ENCODE measurements at places on chromosomes 12 and 14.

DNA sequence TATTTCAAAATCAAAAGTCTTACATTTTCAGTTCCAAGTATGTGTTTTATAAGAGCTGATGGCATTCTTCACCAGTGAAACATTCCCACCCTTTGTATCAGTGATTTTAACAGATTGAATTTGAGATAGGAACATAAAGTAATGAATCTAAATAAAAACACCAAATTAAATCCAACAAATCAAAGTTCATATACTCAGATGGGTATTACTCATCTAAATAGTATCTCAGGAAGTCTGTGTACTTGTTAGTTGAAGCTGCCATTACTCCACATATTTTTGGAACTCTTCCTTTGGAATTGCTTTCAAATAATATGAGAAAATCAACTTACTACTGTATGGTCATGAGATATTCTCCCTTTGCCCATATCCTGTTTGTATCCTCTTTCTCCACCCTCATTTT is 89.1 kb downstream of the MIA2 start:
- DNase-seq, result no peak

GRCh38 chr14:31568161-31568560 is 7.0 kb downstream of the NUBPL start:
- DNase-seq, result no peak

DNA sequence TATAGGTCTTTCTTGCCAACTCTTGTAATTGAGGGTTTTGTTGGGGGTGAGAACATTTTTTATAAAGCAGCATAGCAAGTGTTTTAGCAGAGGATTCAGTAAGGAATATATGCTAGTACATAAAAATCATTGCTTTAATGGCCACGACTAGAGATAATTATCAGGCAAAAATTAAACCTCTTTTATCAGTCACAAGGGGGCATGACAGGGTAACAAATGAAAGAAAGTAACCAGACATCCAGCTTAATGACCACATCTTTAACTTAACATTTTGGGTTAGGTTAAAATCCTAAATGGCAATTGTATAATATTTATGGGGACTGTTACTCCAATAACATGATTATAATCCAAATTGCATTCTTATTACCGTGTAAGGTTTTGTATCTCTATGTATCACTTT is 119.6 kb downstream of the LRRIQ1 start:
- DNase-seq, result no peak

DNA sequence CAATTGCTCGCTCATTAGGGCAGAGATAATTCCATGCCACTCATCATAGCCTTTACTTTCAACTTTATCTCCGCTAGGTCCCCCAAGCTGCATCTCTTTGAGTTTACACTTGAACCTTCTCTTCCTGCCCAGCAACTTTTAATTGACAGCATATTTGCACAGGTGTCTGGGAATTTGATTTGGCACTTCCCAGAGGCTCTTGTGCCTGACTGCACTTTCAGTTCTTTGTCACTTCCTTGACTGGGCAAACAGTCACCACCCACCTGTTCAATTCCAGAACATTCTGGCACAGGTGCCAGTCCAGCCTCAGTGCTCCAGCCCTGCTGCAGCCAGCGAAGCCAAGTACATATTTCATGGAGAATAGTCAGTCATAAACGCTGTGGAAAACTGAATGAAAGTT is 110.1 kb upstream of the LRIG3 start:
- DNase-seq, result no peak

DNA sequence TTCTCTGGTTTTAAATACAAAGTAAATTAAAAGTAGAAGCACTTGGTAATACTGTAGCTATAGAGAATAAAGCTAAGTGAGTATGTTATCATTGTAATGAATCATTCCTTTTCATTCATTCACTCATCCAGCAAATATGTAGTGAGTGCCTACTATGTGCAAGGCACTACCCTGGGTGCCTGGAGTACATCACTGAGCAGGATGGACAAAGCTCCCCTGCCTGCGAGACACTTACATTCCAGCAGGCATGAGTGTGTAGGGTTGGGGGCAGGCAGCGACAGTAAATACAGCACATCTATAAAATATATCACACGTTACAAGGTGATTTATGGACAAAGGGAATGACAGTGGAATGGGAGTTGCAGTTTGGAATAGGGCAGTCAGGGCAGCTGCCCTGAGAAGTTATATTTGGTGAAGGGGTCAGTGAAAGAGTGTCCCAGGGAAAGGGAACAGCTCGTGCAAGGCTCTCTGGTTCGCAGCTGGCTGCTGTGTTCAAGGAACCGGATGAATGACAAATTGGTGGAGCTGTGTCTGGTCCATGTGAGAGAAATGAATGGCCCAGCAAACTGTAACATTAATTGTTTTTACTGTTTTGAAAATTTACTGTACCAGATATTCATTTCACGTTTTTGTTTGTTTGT is 159.6 kb downstream of the CRADD start:
- DNase-seq, result no peak

DNA sequence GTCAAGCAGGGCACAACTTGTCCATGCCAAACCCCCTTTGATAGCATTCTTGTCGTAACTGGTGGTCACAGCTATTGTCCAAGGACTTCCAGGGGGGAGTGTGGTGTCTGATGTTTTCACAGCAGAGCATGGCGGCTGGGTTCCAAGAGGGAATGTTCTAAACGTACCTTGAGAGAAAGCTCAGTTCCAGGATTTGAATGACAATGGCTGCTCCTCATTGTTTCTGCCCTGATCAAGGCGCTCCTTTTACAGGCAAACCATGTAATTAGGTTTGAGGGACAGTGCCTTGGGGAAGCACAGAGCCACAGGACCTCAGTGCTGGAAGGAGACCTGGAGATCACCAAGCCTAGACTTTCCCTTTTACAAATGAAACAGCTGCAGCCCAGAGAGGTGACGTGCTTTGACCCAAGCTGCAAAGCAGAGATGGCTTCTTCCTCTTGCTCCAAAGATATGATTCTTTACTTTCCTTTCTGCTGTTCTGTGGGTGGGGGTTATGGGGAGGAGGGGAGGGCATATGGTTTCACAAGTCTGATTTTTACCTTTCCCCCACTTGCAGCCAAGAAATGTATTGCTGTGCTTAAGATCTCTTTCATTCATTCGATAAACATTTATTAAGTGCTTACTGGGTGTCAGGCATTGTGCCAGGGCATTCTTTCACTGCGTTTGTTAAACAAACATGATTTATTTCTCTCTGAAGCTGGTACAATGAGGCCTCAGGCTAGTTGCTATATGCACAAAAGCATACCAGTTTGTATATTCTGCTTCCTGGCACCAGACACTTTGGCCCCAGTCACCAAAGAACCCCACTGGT is 172.8 kb downstream of the KTN1 start:
- no peak for DNase-seq

DNA sequence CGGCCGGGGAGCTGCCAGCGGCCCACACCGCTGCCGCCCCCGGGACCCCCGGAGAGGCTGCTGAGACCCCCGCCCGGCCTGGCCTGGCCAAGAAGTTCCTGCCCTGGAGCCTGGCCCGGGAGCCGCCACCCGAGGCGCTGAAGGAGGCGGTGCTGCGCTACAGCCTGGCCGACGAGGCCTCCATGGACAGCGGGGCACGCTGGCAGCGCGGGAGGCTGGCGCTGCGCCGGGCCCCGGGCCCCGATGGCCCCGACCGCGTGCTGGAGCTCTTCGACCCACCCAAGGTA is 12.8 kb downstream of the SH2B3 start:
- no peak for DNase-seq

DNA sequence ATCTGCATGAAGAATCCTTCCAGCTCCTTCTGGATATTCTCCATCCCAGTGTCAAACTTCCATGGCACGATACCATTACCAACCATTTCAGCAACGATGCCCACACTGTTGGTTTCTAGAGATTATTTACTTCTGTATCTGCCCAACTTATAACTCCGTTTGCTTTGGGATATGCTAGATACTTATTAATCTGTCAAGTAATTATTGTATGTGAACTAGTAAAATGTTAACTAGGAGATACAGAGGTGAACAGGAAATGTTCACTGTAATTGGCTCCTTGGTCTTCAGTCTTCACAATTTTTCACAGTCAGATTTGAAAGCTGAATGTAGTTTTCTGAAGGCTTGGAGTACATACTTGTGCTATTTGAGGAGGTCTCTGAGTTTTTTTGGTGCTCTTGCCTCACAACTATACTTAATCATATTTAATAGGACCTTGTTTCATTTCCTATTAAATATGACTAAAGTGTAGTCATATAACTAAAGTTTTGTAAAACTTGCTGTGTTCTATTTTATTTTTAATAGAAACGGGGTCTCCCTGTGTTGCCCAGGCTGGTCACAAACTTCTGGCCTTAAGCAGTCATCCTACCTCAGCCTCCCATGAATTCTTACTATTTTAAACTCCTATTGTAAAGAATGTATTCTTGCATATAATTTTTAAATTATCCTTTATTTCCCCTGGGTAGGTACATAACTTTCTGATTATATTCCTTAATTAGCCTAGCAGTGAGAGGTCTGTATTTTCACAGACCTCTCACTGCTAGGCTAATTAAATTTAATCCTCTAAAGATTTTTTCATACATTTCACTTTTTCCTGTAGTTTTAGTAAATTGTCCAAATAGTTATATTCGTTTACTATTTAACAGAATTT is 79.7 kb downstream of the FGD4 start:
- DNase-seq, result no peak

DNA sequence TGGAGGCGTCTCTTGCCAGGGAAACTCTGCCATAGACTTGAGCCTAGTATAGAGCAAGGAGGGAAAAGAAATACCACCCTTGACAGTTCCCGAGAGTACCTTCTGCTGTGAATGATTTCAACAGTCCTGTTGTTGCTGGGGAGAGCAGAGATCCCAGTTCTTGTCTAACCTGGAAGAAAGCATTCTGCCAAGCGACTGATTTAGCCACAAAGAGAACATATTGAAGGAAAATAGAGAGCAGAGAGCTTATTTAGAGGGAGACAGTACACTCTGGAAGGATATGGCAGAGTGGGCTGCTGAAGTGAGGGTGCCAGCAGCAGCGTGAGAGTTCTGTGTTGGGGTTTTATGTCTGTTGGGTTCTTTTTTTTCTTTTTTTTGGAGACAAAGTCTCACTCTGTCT is 966.9 kb upstream of the TMEM132C start:
- DNase-seq, result no peak

DNA sequence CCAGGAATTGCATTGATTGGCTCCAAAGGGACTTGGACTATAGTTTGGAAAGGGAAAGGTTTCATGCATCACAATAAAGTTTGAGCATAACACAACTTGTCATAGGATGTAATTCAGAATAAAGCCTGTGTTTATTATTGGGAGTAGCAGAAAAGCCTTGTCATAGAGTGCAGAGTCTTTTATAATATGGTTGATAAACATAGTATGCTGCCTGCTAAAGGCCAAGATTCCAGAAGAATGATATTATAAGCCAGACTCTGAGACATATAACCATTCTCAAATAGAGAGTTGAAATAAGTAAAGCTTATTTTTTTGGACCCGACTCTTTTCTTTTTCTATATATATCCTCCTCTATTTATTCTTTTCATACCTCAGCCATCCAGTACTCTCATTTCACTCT is 207.3 kb downstream of the LRIG3 start:
- no peak for DNase-seq

DNA sequence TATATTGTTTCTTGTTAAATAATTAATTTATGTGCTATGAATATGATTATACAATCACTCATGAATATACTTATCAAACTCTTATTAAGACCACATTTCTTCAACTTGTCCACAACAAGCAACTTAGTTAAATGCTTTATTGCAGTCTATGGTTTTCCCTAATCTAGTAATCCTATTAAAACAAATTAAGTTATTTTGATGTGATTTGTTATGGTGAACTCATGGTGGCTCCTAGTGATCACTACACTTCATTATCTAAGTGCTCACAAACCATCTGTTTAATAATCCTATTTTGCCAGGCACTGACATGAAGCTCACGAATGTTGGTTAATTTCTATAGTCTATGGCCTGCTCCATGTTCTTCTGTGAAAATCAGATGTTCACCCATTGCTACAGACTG is 42.9 kb downstream of the INSM2 start:
- DNase-seq, result no peak

DNA sequence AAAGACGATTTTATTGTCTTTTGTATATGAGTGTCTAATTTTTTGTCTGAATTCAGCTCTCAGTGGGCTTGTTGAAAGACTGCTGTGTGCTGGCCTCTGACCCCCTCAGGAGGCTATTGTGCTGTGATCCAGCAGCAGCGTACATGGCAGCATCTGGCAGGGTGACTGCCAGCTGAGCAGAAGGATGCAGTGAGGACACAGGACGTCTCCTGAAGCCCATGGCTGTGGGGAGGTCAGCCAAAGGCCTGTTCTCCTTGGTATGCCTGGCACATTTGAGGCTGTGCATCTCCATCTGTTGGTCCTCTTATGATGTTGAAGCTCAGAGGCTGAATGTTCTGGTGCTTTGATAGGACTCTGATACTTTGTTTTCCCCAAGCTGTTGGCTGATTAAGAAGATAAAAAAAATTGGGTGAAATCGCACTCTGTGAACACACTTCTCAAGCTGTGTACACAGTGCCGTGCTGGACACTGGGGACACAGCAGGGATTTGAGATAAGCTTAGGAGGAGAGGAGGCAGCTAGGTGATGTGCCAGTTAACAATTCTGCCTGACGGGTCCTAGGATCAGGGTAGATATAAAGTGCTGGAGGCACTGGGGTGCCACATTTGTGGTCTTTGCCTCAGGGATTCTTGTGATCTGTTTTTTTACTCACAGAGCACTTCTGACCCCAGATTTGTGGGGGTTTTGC is 37.5 kb downstream of the EID3 start:
- no peak for DNase-seq

- no peak for DNase-seq
These were observed 28.3 kb upstream of the SLC5A8 start for GRCh38 chr12:101238306-101238705.

DNA sequence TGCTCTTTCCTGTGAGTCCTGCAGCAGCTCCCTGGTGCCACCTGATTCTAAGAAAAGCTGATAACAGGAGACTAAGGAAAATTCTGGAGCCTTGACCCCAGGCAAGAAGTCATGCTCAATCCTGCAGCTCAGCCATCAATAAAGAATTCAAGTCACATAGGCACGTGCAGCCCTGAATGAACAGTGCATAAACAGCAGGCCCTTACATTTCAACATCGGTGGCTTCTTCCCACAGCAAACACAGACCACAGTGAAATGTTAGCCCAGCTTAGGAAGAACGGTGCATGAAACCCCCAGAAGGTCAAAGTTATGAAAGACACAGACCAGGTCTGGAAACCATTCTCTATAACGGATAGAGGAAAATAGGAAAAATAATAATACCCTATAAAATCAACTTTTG is 10.5 kb downstream of the CINP start:
- DNase-seq, result no peak

DNA sequence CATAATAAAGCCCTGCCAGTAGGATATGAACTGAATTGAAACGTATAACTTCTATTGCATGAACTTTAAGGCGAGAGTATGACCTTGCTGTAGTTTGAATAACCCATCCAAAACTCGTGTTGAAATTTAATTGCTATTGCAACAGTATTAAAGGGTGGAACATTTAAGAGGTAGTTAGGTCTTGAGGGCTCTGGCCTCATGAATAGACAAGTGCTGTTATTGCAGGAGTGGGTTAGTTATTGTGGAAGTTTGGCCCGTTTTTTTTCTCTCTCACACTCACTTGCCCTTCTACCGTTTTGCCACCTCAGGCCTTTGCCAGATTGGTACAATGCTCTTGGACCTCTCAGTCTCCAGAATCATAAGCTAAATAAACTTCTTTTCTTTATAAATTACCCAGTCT is 473.7 kb upstream of the SYT1 start:
- DNase-seq, result no peak
